ENCODE measurements at places on chromosomes 4 and X. TPM values are rescaled to one million over a fixed set of nuclear protein-coding genes. Genes with fewer than 3 reads are reported as not detected.

Gene GLA
- total RNA-seq = 32.2 TPM

Gene AFP
- total RNA-seq = not detected

Gene CCSER1
- total RNA-seq = 14.4 TPM

Gene SSX4B
- total RNA-seq = not detected

Gene LRCH2
- total RNA-seq = not detected

Gene IL21
- total RNA-seq = not detected

DNA sequence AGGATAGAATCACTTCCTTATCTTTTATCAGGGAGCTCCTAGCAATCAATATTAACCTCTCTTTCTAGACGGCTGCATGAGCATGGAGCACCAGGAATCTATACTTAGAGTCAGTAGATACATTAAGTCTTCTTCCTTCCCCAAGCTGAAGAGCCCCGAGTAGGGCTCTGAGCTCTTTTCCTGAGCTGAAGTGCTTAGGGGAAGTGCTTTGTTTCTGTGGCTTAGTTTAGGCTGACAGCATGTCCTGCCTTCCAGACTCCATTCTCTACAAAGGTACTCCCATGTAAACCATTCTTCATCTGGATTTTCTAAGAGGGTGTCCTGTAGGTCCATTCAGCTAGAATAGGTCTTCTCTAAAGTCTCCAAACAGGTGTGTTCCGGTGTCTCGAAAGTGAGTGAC is 127.5 kb upstream of the AFF2 start:
- DNase-seq = no peak

DNA sequence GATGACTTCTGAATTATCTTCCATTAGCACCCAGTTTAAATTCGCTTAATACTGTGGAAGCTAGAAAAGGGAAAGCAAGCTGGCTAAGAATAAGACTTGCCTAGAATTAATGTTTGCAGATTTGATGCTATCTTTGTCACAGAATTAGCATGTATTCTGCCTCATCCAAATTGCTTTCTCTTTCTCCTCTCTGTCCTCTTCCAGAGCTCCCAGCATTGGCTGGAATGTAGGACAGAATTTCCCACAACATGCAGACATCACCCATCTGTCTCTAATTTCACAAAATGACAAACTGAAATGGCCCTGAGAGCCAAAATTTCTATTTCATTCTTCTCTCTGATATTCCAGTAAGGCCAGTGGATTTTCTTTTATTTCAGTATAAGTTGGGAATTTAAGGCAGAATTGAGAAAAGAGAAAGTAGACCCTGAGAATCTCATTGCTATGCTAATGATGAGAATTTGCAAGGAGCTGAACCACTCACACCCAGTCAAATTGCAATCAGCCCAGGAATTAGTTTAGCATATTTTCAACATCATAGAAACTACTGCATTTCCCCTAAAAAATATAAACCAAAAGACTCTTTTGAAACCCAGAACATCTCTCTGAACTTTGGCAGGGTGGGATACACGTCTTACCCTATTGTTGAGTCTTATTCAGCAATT is 188.8 kb downstream of the RCHY1 start:
- no peak for DNase-seq

GRCh38 chrX:110045421-110045820 is 42.5 kb downstream of the TMEM164 start:
- no peak for DNase-seq

DNA sequence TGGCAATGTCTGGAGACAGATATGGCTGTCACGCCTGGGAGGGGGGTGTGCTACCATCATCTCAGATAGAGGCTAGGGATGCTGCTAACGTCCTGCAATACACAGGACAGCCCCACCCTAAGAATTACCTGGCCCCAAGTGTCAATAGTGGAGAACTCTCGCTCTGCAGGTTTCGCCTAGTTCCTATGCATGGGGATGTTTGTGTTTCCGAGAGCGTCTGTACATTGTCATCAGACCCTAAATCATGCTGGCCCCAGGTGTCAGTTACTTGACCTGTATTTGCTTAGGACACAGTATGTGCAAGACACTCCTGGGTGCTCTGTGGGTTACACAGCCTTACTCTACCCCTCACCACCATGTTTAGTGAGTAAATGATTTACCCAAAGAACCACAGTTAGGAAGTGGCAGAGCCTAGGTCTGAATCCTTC is 90.8 kb downstream of the AFF1 start:
- no peak for DNase-seq

DNA sequence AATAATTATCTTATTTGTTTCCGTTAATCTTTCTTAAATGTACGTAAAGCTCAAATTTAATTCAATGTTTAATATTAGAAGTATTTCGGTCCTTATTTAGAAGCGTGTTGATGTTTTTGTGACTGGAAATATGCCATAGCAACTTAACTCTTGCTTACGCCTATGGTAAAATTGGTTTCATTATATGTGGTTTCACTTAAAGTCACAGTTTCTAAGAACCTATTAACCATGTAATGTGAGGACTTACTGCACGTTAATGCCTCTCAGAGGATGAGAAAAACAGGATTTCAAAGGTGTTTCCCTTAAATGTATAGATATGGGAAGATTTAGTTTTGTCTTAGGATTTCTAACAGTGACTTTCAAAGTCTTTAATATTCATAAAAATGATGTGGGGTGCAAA is 206.4 kb upstream of the IL15 start:
- no peak for DNase-seq

- DNase-seq = no peak
Observed at GRCh38 chr4:74665346-74665745, 129.0 kb downstream of the BTC start.

GRCh38 chr4:171561419-171561818 is 251.8 kb upstream of the GALNTL6 start:
- DNase-seq = no peak

GRCh38 chr4:70734971-70735370 is 13.2 kb downstream of the RUFY3 start:
- no peak for DNase-seq

DNA sequence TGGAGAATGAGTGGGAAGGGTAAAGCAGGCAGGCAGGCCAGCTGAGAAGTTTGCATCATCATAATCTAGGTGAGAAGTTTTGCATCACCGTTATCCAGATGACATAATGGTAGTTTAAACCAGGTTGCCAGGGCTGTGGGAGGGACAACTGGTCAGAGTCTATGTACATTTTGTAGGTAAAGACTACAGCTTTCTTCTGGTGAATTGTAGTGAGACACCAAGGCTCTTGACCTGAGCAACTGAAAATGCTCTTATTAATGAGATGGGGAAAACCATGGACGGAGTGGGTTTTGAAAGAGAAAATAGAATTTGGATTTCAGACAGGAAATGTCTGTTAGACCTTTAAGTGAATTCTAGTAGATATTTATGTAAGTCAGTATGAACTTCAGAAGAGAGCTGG is 76.0 kb upstream of the VEGFC start:
- DNase-seq = no peak

DNA sequence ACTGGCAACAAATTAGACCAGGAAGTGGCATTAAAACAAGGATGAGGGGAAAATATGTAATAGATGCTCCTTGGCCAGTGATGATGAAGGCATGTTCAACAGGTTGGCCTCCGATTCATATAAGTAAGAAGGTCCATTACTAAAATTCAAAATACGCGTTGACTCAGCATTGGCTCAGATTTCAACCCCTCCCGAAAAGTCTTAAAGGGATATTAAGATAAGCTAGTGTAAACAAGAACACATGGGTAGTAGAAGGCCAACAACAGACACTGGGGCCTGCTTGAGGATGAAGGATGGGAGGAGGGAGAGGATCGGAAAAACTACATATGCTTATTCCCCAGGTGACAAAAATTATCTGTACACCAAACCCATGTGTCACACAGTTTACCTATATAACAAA is 19.1 kb upstream of the LAP3 start:
- DNase-seq = no peak

- no peak for DNase-seq
Observed at GRCh38 chr4:99722006-99722405, 64.4 kb upstream of the C4orf54 start.

- no peak for DNase-seq
Observed at GRCh38 chr4:8336412-8337075, 67.0 kb downstream of the HTRA3 start.

GRCh38 chrX:71910643-71910985 is at the start of gene NHSL2:
NHSL2 (plus strand) TSS chrX:71910845.
- no peak for DNase-seq

DNA sequence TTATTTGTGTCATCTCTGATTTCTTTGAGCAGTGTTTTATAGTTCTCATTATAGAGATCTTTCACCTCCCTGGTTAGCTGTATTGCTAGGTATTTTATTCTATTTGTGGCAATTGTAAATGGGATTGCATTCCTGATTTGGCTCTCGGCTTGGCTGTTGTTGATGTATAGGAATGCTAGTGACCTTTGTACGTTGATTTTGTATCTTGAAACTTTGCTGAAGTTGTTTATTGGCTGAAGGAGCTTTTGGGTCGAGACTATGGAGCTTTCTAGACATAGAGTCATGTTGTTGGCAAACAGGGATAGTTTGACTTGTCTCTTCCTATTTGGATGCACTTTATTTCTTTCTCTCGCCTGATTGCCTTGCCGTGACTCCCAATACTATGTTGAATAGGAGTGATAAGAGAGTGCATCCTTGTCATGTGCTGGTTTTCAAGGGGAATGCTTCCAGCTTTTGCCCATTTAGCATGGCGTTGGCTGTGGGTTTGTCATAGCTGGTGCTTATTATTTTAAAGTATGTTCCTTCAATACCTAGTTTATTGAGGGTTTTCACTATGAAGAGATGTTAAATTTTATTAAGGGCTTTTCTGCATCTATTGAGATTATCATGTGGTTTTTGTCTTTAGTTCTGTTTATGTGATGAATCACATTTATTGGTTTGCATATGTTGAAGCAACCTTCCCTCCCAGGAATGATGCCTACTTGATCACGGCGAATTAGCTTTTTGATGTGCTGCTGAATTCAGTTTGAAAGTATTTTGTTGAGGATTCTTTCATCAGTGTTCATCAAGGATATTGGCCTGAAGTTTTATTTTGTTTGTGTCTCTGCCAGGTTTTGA is 72.7 kb upstream of the BOD1L1 start:
- no peak for DNase-seq

GRCh38 chr4:153028535-153028934 is 92.4 kb downstream of the FHDC1 start:
- DNase-seq = no peak

GRCh38 chrX:136047969-136048368 is 62.7 kb downstream of the SLC9A6 start:
- no peak for DNase-seq

GRCh38 chrX:37975421-37975820 is 30.9 kb upstream of the SYTL5 start:
- no peak for DNase-seq

DNA sequence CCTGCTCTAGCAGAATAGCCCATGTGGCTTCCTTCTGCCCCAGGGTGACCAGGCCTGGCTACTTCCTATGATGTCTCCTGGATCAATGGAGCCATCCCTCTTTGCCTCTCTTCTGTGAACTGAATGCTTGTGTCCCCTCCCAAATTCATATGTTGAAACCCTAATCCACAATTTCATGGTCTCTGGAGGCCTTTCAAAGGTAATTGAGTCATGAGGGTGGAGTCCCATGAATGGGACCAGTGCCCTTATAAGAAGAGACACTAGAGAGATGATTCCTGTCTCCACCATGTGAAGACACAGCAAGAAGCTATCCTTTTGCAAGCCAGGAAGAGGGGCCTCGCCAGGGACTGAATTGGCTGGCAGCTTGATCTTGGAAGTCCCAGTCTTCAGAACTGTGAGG is 18.4 kb downstream of the CCKAR start:
- no peak for DNase-seq

DNA sequence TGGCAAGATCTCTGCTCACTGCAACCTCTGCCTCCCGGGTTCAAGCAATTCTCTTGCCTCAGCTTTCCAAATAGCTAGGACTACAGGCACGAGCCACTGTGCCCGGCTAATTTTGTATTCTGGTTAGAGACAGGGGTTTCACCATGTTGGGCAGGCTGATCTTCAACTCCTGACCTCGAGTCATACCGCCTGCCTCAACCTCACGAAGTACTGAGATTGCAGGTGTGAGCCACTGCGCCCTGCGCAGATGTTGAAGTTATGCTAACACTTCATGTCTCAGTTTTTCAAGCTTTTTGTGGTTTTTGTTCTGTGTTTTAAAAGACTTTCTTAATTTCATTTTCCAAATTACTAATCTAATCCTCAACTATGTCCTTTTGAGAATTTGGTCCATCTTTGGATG is 154.4 kb upstream of the TLL1 start:
- DNase-seq = no peak

All from activated B cell treated with CpG ODN at 0.5 μM for 24 hours (primary cell).